ENCODE measurements at places on chromosomes 16 and 17.

- peak; percentile 68 for DNase-seq
Measured at GRCh38 chr17:76740329-76741118, 2.6 kb downstream of the MFSD11 start.

DNA sequence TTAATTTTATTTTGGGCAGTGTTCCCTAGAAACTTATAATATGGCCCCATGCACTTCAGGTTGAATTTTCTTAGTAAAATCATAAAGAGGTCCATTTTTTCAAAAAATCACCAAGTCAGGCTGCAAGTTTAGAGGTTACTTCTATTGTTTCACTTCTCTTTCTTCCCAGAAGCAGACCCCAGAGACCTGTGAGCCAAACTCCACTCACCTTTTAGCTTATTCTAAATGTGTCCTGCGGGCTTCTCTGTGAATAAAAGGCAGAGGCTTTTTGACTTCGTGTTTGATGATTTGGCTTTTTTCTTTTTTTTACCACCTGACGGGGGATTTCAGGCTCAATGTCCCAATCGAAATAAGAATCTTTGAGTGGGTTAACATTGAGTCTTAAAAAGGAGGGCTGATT lies 7.4 kb downstream of the PRKCB start:
- DNase-seq, result no peak

GRCh38 chr16:19437280-19437679 lies 19.6 kb downstream of the TMC5 start:
- no peak for DNase-seq

- DNase-seq, result no peak
Measured at GRCh38 chr16:17365211-17365541, 105.6 kb downstream of the XYLT1 start.

DNA sequence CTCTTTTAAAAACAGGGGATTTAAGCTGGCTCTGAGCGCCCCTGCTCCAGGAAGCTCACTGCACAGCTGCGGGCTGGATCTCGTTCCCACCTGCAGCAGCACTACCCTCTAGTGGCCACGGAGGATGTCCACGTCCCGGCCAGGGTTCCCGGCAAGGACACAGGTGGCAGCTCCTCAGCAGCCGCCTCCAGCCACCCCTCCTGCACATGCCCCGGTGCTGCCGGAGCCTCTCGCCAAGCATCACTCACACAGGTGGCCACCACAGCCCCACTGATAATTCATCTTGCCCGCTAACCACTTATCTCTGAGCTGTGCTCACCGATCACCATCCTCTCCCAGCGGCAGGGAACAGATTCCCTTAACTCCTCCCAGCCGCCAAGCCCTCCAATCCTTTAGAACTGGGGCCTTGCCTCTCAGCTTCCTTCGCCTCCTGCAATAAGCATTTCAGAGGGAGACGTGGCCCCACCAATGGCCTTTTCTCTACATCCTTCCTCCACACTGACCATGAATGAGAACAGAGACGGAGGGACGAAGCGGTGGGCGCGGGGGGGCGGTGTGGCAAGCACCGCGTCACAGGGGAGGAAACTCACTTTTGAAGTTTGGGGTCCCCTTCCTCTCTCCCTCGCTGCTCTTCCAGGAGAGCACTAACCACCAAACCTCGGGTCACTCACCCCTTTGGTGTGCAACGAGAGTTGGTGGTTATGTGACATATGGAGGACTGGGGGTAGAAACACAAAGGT lies 222.1 kb downstream of the RBFOX3 start:
- peak; percentile 57 for DNase-seq

- peak; percentile 78 for DNase-seq
Measured at GRCh38 chr16:48561960-48562393, 48.0 kb downstream of the N4BP1 start.

DNA sequence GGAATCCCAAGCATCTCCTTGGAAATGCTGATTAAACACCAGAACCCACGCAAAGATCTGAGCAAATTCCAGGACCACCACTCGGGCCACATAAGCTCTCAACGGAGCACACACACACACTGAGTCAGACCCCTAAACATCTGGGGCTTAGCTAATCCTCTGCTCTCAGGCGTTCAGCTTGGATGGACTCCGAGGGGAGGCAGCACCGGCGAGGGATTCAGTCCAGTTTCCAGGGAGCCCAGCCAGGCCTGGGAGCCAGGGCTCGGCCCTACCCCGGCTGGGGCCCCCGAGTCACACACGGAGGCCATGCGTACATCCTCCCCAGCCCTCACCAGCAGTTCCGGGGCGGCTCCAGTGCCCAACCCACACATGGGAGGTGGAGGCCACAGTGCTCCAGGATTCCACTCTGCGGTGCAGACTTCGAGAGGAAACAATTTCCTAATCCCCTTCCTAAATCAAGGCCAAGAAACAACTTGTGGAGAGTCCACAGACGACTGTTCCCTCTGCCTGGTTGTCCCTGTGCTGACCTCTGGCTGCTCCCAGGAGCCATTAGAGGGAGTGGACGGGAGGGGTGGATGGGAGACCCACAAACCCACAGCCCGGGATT lies 70.5 kb downstream of the GAS7 start:
- DNase-seq, result peak; percentile 85

GRCh38 chr16:22075043-22075757 lies 17.1 kb upstream of the VWA3A start:
- peak; percentile 48 for DNase-seq

DNA sequence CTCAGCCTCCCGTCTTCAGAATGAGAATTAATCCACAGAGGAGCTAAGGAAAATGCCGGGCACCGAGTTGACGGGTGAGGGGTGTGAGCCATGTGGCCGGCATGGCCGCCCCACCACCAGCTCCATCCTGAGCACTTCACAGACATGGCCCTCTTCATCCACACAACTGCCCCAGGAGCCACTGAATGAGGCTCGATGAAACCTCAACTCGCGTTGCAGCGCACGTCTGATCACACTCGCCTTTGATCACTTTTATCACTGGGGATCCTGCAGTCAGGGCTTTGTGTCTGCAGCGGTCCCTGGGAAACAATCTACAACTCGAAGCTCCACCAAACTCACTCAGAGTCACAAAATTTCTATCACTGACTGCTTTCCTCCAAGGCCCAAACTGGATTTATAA lies 46.7 kb upstream of the CDR2 start:
- no peak for DNase-seq

DNA sequence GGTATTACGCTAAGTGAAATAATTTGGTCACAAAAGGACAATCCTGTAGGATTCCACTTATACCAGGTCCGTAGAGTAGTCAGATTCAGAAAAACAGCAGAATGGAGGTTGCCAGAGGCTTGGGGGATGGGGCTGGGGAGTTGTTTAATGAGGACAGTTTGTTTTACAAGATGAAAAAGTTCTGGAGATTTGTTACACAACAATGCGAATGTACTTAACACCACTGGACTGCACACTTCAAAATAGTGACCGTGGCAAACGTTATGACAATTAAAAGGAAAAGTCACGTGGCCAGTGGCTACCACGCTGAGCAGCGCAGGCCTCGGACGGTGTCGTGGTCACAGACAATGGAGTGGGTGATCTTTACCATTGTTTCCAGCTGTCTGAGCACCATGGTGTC lies 338.1 kb downstream of the SEC14L1 start:
- no peak for DNase-seq

DNA sequence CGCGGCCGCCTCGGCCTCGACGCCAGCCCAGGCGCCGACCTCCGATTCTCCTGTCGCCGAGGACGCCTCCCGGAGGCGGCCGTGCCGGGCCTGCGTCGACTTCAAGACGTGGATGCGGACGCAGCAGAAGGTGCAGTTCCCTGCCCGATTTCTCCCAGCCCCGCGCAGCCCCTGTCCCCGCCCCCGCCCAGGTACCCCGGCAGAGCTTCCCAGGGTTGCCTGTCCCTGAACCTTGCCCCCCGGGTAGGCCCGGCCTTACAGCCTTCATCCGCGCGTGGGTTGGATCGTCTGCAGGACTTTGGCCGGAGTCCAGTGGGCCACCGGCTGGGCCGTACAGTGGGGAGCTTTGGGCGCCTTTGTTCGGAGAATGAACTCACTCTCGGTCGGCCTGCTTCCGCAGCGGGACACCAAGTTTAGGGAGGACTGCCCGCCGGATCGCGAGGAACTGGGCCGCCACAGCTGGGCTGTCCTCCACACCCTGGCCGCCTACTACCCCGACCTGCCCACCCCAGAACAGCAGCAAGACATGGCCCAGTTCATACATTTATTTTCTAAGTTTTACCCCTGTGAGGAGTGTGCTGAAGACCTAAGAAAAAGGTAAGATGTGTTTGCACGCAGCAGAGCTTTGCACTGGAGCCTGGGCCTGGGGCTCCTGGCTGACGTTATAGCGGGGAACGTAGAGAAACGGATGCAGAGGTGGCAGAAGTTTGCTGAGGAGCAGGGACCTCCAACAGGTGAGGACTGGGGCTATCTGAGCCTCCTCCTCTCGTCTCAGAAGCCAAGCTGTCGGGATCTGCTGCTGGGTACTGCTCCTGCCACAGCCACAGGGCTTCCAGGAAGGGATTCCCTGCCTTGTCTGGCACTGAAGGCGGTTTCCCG lies 593 bp downstream of the GFER start:
- DNase-seq, result no peak

GRCh38 chr16:71627731-71628181 lies 1.8 kb downstream of the MARVELD3 start:
- DNase-seq, result peak; percentile 57

- peak; percentile 96 for DNase-seq
Measured at GRCh38 chr17:27533874-27534815, 77.9 kb downstream of the KSR1 start.

- DNase-seq, result peak; percentile 13
Measured at GRCh38 chr17:55768936-55769624, 18.2 kb downstream of the PCTP start.

GRCh38 chr17:28841901-28842281 lies 699 bp downstream of the FAM222B start:
- DNase-seq, result peak; percentile 9

GRCh38 chr17:71869841-71870545 lies 250.8 kb upstream of the SOX9 start:
- no peak for DNase-seq

DNA sequence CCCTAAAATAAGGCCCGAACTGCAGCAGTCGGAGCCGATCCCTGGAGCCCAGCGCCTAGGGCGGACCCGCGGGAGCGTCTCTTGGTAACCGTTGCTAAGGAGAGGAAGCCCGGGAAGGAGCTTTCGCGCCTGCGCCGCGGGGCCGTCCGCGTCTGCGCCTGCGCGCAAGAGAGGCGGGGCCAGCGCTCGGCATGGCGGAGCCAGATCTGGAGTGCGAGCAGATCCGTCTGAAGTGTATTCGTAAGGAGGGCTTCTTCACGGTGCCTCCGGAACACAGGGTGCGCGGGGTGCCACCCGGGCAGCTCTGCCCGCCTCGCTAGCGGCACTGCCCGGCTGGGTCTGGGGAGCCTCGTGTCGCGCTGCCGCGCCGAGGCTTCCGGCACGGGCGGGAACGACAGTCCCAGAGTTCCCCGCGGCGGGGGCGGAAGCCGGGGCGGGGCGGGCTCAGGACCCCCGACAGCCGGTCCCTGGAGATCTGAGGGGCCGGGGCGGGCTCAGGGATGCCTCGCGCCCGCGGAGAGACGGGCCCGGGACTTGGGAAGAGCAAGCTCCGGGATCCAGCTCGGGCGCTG lies at the start of gene CDK10:
TSS of gene CDK10 (plus strand) at position 170 of the 572 bp plus-strand sequence. CDS start at position 192, 22 bp downstream.
- peak; percentile 89 for DNase-seq

GRCh38 chr16:46549477-46549876 lies 71.7 kb downstream of the SHCBP1 start:
- no peak for DNase-seq

GRCh38 chr16:59758848-59759247 lies 1024.7 kb upstream of the GOT2 start:
- no peak for DNase-seq

DNA sequence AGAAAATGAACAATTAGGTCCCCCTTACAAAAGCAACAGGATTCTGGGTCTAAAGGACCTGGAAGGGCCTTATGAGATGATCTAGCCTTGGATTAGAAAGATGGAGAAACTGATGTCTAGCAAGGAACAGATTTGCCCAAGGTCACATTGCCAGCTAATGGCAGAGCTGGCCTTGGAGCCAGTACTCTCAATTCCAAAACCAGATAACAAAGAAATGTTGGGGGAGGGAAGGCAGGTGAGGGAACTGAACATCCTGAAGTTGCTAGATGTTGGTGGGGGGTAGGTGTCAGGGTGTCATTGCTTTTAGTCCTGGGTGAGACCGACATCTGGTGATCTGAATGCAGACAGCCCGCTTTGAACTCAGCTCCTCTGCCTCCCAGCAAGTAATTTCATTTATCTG lies 11.3 kb upstream of the ZNF423 start:
- no peak for DNase-seq
